ENCODE measurements at places on chromosomes 13 and 19.

- DNase-seq, result no peak
These were observed 336.3 kb downstream of the HS6ST3 start for GRCh38 chr13:96426167-96426566.

DNA sequence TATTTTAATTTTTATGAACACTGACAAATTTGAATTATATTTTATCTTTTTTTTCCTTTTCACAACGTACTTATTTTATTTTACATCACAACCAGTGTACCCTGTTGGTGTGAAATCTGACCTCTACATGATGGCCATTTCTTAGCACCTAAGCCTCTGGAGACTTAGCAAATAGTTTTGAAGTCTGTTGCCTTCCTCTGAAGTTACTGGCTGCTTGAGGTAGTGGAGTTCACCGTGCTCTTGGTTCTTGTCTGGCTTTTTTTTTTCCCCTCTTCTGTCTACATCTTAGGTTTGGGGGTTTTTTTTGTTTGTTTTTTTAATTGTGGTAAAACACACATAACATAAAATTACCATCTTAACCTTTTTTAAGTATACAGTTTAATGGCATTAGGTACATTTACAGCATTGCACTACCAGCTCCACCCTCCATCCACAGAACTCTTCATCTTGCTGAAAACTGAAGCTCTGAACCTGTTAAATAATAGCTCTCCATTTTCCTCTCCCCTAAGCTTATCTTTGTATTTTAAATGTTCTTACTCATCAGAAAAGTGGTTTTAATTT, 94.1 kb upstream of the MLNR start:
- DNase-seq, result no peak

GRCh38 chr13:103517066-103517767, 451.0 kb upstream of the SLC10A2 start:
- no peak for DNase-seq

GRCh38 chr19:43562698-43563241, 12.6 kb downstream of the XRCC1 start:
- peak; percentile 52 for DNase-seq
